Stimulated activated CD8-positive, alpha-beta memory T cell treated with anti-CD3 and anti-CD28 coated beads, Interleukin-4, amount 100 ng/mL, for 48 hours (primary cell): ENCODE measurements at places on chromosomes 5 and 9.

DNA sequence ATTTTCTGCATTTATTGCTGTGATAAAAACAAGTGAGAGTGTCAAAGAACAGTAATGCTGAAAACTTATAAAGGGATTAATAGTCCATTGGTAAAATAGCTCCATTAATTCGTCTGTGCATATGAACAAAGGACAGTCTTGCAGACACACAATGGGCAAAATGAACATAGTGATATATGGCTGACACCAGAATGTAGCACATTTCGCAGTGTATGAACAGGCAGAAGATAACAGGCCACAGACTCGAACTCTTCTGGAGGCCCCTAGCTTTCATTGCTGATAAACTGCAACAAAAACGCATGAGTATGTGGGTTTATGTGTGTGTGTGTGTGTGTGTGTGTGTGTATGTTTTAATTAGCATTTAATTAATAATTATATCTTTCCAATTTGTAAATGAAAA lies 354.8 kb downstream of the TAF11L14 start:
- no peak for DNase-seq

- DNase-seq = no peak
These were observed 96.4 kb downstream of the EBF1 start for GRCh38 chr5:159003045-159004030.

- DNase-seq = no peak
These were observed 154.1 kb downstream of the ADAMTS12 start for GRCh38 chr5:33737697-33738096.

GRCh38 chr5:149495673-149496072 lies 55.6 kb downstream of the CSNK1A1 start:
- no peak for DNase-seq

- no peak for DNase-seq
These were observed 8.3 kb downstream of the ITGA2 start for GRCh38 chr5:52997424-52997823.
